NCI-H1105 (cell line): ENCODE measurements at places on chromosomes 5 and 9.

- DNase-seq = no peak
These were observed 17.6 kb upstream of the UBE2D2 start for GRCh38 chr5:139543423-139543991.

GRCh38 chr9:23938908-23939307 is 112.9 kb upstream of the ELAVL2 start:
- DNase-seq = no peak

DNA sequence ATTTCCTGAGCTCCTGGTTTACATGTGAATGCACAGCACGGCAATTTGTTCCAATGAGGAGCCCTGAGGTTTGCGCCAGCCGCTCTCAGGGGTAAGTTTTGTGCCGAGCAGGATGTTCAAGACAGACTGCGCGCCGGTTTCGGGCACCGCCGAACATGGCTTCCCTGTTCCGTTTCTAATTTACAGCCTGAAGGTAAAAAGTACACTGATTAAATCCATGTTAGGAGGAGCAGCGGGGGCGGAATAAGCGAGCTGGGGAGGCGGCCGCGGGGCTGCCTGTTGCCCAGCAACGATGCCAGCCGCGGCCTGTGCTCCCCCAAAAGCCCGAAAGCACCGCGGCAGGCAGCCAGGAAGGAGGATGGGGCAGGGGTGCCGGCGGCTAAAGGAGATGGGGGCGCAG is 6.4 kb downstream of the SOWAHA start:
- no peak for DNase-seq

DNA sequence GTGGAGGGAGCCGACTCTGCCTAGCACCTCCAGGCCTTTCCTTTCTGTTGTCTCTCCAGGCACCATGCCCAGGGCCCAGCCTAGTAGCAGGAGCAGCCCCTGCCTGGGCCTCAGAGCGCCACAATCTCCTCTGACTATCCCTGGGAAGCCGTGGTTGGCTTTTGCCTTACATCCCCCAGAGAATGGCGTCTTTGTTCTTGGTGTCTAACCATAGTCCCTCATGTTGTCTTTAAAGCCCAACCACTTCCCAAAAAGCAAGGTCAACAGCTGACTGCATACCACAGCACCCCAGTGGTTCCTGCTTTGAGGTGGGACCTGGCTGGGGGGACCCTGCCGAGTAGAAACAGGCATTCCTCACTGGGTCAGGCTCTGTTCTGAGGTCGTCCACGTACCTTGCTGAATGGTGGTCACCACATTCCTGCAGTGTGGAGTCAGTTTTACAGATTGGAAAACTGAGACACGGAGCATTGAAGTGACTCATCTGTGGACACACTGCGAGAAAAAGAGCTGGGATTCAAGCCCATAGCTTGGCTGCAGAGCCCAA is 13.7 kb upstream of the CERCAM start:
- no peak for DNase-seq

DNA sequence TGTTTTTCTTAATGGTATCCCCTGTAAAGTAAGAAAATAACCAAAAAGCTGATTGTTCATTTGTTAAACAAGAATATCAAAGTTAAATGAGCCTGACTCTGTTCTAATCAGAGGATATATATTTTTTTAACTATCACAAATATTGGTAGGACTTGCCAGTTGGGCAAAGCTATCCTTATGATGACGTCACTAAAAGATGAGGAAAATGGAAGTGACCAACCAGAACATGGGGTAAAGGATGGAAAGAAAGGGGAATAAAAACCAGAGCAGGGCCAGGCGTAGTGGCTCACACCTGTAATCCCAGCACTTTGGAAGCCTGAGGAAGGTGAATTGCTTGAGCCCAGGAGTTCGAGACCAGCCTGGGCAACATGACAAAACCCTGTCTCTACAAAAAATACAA is 811.6 kb upstream of the DMAC1 start:
- no peak for DNase-seq
